ENCODE measurements at places on chromosomes 6 and 20. TPM values are rescaled to one million over a fixed set of nuclear protein-coding genes. Genes with fewer than 3 reads are reported as not detected.

ANGPT4 gene
- 5.7 TPM for total RNA-seq

SLC17A2 gene
- total RNA-seq = not detected

KCNB1 gene
- not detected for total RNA-seq

BPIFA1 gene
- total RNA-seq = not detected

AVP gene
- total RNA-seq = not detected

CLIC5 gene
- total RNA-seq = 7.6 TPM

DDO gene
- total RNA-seq = 0.32 TPM

TNNC2 gene
- not detected for total RNA-seq

SLC22A16 gene
- not detected for total RNA-seq

GMPR gene
- total RNA-seq = 18.4 TPM

SLC32A1 gene
- total RNA-seq = not detected

PDYN gene
- not detected for total RNA-seq

FAM184A gene
- total RNA-seq = 3.1 TPM

GDAP1L1 gene
- total RNA-seq = not detected

HTR1E gene
- not detected for total RNA-seq

FAXC gene
- not detected for total RNA-seq

DPPA5 gene
- not detected for total RNA-seq

TTLL9 gene
- total RNA-seq = not detected

GPX5 gene
- total RNA-seq = not detected

KHDC1 gene
- 1.9 TPM for total RNA-seq

IMPG1 gene
- total RNA-seq = not detected

IP6K3 gene
- not detected for total RNA-seq

HLA-DMB gene
- total RNA-seq = 26.8 TPM

RAB32 gene
- total RNA-seq = 89.2 TPM

RAMACL gene
- not detected for total RNA-seq
